Cardiac muscle cell (in vitro differentiated cells and primary cell): ENCODE measurements at places on chromosomes 6 and 20.

DNA sequence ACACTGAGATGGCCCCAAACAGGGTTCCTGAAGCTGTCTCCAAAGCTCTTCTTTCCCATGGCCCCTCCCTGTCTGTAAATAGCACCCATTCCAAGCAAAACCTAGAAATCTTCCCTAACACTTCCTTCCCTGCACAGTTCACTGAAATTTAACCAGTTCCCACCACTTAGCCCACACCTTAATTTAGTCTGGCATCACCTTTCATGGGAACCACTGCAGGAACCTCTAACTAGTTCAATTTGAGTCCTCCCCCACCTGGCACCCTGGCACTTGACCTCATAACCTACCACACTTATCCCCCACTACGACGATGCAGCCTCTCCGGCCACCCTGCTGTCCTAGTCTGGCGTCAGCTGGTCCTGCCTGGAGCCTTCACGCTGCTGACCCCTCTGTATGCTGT lies 278.7 kb downstream of the GMDS start:
- no peak for DNase-seq

GRCh38 chr6:106799031-106799894 lies 169.9 kb downstream of the QRSL1 start:
- peak; percentile 34 for DNase-seq

GRCh38 chr6:170091000-170091638 lies 199.8 kb downstream of the DLL1 start:
- no peak for DNase-seq

GRCh38 chr20:25469558-25469957 lies 62.1 kb downstream of the GINS1 start:
- DNase-seq = no peak

DNA sequence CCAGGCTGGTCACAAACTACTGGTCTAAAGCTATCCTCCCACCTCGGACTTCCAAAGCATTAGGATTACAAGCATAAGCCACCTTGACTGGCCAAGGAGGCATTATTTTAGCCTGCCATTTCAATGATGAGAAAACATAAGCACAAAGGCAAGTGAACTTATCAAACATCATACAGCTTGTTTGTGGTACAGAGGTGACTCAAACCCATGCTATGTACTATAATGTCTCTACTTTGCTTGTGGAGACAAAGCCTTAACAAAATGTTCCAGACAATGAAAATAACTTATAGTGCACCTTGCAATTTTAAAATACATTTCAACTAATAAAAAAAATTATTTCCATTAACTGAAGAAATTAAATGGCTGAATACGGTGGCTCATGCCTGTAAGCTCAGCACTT lies 26.2 kb downstream of the HDAC2 start:
- no peak for DNase-seq

- peak; percentile 39 for DNase-seq
These were observed 26.4 kb downstream of the PNPLA1 start for GRCh38 chr6:36296240-36296639.

DNA sequence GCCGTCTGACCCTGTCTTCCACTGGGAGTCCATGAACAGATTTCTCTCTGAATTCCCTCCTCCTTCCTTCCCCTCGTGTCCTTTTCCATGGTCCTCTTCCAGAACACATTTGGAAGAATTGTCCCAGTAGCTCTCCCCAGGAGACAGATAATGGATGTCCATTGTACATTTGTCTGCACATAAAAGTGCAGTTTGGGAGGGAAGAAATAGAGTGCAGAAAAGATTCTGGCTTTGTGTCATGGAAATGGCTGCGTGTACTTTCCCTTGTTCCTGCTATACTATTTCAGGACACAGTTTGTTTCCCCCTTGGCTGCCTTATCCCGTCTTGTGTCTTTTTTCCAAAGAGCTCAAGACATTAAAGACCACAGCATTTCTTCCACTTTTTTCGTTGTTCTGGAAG lies 127.6 kb downstream of the SYNDIG1 start:
- DNase-seq = no peak

GRCh38 chr6:108987156-108987555 lies 107.5 kb downstream of the SESN1 start:
- DNase-seq = no peak

GRCh38 chr20:35561268-35561667 lies 19.4 kb downstream of the ERGIC3 start:
- DNase-seq = peak; percentile 74

- DNase-seq = no peak
These were observed 28.4 kb upstream of the ANKRD60 start for GRCh38 chr20:58256842-58257241.

DNA sequence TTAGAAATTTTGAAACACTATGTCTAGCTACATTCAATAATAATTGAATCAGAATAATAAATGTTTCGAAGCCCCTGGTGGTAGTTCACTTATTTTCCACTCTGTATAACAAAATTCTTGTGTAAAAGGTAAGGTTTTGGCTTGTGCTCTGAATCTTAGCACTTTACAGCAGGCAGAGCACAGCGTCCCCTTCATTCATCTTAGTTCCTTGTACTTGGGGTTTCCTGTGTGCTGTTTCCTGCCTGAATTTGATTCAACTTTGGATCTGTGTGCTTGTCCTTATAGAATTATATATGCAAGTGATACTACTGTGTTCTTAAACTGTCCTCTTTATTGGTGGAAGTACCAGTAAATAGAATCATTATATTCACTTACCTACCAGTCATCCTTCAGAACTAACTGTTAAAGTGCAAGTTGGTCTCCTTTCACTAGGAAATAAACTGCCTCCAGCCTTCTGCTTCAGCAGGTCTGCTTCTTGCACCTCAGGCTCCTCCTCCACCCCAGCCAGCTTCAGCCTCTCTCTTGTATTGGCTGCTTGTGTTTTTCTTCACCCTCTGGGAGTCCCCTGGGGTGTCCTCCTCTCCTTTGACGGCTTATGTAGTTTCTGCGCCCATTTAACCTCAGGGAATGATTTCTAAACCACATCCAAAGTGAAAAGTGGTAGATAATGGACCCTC lies 28.8 kb upstream of the TULP4 start:
- peak; percentile 28 for DNase-seq

DNA sequence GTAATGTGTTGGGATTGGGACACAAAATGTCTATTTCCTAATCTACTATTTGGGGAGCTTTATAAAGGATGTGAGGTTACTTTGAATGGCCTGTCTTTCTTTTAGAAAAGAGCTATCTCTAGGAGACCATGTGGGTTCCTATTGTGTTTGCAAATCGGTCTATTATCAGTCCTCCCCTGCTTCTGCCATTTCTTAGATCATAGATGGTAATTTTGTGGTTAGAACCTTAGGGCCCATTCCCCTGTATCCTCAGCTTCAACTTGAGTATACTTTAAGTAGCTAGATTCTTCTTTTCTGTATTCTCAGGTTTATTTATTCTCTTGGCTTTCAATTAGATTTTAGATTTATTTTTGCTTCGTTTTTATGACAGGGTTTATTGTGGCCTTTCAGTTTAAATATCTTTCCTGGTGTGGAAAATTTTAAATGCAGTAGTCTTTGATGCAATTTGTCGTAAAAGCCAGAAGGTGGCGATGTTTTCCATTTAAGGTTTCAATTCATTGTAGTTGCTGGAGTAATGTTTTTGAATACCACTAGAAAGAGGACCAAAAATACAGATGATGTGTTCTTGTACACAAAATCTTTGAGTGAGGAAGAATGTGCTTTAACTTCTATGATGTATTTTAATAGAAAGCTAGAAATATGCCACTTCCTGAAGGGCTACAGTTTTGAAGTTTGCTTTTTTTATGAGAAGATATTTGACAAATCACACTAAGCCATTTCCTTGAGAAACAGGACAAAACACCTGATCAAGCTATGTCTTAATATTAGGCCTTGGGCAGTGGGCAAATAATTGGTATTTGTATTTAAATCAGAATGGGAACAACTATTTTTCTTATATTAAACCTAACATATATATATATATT lies 20.3 kb downstream of the TBPL1 start:
- DNase-seq = peak; percentile 57

DNA sequence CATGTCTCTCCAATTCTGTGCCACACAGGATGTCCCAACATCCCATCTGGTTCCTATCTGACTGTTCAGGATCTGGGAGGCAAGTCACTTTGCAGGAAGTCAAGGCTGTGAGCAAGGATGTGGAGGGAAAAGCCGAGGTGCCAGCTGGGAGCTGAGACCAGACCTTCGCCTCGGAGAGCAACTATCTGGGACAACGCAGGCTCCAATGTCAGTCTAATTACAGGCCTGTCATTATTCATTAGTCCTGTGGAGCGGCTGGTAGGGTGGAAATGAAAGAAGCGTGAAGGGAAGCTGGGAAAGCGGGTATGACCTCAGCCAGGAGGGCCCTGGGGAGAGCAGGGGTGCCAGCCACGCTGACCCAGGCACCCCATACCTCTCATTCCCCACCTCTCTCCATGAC lies 147.3 kb downstream of the UNC5CL start:
- DNase-seq = no peak

DNA sequence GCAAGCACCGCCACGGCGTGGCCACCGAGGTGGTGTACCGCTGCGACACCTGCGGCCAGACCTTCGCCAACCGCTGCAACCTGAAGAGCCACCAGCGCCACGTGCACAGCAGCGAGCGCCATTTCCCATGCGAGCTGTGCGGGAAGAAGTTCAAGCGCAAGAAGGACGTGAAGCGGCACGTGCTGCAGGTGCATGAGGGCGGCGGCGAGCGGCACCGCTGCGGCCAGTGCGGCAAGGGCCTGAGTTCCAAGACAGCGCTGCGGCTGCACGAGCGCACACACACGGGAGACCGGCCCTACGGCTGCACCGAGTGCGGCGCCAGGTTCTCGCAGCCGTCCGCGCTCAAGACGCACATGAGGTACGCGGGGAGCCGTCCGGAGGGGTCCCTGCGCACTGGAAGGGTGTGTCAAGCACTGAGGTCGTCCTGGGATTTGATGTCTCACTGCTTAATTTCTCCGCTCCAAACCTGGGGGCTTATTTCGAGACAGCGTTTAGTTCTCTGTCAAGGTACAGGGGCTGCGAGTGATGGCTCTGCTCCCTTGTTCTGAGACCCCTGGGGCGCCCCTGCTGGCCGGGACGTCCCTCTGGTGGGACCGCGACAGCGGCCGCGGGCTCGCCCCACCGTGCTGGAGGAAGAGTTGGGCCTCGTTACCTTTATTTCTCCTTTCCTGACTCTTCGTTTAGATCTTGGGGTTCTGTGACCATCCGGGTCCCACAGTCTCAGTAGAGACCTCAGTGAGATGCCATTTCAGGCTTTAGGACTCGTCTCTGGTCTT lies 3.6 kb downstream of the GZF1 start:
- DNase-seq = no peak

DNA sequence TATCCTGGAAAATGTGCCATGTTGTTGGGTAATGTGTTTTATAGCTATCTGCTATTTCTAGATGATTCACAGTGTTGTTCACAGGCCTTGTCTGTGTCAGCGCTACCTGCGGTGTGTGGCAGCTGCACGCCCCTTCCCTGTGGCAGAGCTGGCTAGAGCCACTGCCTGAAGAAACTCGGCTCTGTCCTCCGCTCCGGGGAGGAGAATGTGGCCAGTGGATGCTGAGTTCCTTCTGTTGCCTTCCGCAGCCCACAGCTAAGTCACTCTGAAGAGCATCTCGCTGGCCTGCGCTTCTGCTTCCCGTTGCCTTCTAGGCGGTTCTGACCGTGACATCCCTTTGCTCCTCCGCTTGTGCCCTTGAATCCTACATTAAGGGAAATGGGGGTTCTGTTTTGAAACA lies 135.1 kb downstream of the PLG start:
- no peak for DNase-seq
